Activated CD4-positive, CD25-positive, alpha-beta regulatory T cell treated with anti-CD3 and anti-CD28 coated beads, Interleukin-2, amount 50 U/mL, for 72 hours (primary cell): ENCODE measurements at places on chromosomes 11 and 22.

DNA sequence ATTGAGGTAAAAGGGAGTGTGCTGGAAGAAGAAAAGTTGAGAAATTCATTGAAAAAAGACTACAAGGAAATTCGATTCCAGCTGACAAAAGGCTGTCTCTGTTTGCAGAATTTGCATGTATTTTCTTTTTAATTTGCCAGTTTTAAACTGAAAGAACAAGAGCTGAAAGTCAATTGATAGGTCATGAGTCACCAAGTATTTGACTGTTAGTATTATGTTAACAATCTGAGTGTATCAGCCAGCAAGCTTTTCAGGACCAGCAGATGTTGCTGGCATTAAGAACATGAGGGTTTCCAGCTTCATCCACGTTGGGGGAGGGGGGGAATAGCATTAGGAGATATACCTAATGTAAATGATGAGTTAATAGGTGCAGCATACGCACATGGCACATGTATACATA, 726.7 kb downstream of the METTL15 start:
- DNase-seq: no peak

- no peak for DNase-seq
These were observed 470.5 kb downstream of the MIAT start for GRCh38 chr22:27127911-27128310.

- DNase-seq: no peak
These were observed 1.2 kb downstream of the ILK start for GRCh38 chr11:6604790-6605189.

GRCh38 chr11:32065865-32066629, 24.8 kb upstream of the RCN1 start:
- no peak for DNase-seq

DNA sequence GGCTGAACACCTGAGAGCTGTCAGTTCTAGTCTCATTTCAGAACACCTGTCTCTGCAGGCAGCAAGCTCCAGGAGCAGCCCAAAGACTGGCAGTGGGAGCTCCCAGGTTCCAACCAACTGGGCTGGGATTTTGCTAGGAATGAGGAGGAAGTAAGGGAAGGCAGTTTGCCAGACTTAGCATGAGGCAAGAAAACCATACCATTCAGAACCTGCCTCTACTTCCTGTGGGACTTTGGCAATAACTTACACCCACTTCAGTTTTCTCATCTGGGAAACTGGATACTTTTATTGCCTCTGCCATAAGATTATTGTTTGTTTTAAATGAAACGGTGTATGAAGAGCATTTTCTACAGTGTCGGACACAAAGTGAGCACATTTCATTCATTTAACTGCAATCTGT, 363.7 kb upstream of the ISX start:
- no peak for DNase-seq
